ENCODE measurements at places on chromosomes 2 and 18. TPM values are rescaled to one million over a fixed set of nuclear protein-coding genes. Genes with fewer than 3 reads are reported as not detected.
A peak's percentile ranks its signal among the peaks of the same experiment; 100 is the strongest.

LRP2 gene
- total RNA-seq: 3.8 TPM

GRCh38 chr2:10331702-10332401, 29.1 kb downstream of the HPCAL1 start:
- peaks cover 9% of the 10 kb centered on the region for H3K36me3 ChIP-seq
- DNase-seq: no peak
- no peaks in the 10 kb centered on the region for H3K27me3 ChIP-seq
- H3K4me1 ChIP-seq: peaks cover 52% of the 10 kb centered on the region

- H3K4me1 ChIP-seq: peaks cover 25% of the 10 kb centered on the region
Measured at GRCh38 chr18:11950824-11951223, 30.5 kb upstream of the IMPA2 start.

CCL20 gene
- total RNA-seq: not detected

C18orf54 gene
- total RNA-seq: 7.1 TPM

- H3K27ac ChIP-seq: no peak overlapping the region
- H3K36me3 ChIP-seq: no peaks in the 10 kb centered on the region
- H3K4me3 ChIP-seq: no peak overlapping the region
- DNase-seq: no peak
- H3K4me1 ChIP-seq: no peaks in the 10 kb centered on the region
Measured at GRCh38 chr2:143489145-143489544, 359.9 kb downstream of the ARHGAP15 start.

- no peak for DNase-seq
- H3K4me3 ChIP-seq: no peak overlapping the region
- H3K27me3 ChIP-seq: no peaks in the 10 kb centered on the region
- H3K27ac ChIP-seq: no peak overlapping the region
- no peaks in the 10 kb centered on the region for H3K4me1 ChIP-seq
- H3K36me3 ChIP-seq: no peaks in the 10 kb centered on the region
Measured at GRCh38 chr2:220931491-220931890, 640.6 kb downstream of the EPHA4 start.

- no peaks in the 10 kb centered on the region for H3K27me3 ChIP-seq
- no peak for DNase-seq
- H3K4me1 ChIP-seq: no peaks in the 10 kb centered on the region
- H3K4me3 ChIP-seq: no peak overlapping the region
- H3K27ac ChIP-seq: no peak overlapping the region
- no peaks in the 10 kb centered on the region for H3K36me3 ChIP-seq
Measured at GRCh38 chr2:76268902-76269620, 558.3 kb upstream of the GCFC2 start.

DNA sequence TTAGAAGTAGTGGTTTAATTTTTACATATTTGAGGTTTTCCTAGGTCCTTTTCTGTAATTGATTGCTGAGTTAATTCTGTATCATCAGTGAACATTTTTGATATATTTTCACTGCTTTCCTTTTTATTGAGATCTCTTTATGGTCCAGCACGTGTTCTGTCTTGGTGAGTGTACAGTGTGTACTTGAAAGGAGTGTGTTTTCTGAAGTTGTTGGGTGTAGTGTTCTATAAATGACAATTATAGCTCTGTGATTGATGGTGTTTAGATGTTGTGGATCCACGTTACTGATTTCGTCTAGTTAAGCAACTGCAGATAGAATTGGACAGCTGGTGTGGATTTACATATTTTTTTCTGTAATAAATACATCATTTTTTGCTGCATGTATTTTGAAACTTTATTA, 32.7 kb downstream of the AGFG1 start:
- no peak for DNase-seq
- no peak overlapping the region for H3K4me3 ChIP-seq
- H3K4me1 ChIP-seq: peaks cover 4% of the 10 kb centered on the region

REG3A gene
- not detected for total RNA-seq

POU3F3 gene
- 27.0 TPM for total RNA-seq

GRCh38 chr2:240991378-240992263, 6.8 kb upstream of the SNED1 start:
- H3K27ac ChIP-seq: no peak overlapping the region
- peaks cover 63% of the 10 kb centered on the region for H3K4me1 ChIP-seq
- DNase-seq: no peak
- no peaks in the 10 kb centered on the region for H3K36me3 ChIP-seq

C2orf72 gene
- 23.0 TPM for total RNA-seq

UGT1A3 gene
- total RNA-seq: not detected

DNA sequence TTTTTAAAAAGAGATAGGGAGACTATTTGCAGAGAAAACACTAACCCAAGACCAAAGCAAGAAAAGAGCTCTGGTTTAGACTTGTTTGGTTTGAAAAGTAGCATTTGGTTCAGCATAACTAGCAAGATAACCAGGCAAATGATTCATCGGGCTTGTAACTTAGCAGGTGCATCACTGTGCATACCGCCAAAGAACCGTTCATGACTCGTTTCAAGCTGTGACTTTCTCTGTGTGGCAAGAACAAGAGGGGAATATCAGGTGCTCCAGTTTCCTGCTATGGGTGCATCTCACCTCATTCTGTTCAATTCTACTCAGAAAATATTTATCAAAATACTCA, 244.9 kb downstream of the ETAA1 start:
- H3K27ac ChIP-seq: no peak overlapping the region
- no peaks in the 10 kb centered on the region for H3K4me1 ChIP-seq
- no peak overlapping the region for H3K4me3 ChIP-seq

DNA sequence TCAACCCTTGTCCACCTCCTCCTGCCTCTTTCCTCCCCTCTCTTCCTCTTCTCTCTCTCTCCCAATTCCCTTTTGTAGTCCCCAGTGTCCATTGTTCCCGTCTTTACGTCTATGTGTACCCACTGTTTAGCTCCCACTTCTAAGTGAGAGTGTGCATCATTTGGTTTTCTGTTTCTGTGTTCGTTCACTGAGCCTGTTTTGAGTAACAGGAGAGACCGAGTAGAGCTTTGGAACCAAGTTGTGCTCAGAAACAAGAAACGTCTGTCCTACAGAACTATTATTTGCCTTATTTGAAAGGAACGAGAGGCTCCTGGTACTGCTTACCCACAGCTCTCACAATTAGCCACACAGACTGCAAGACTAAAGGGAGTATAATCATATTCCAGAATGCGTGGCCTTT, 50.1 kb upstream of the MAPRE2 start:
- no peak overlapping the region for H3K27ac ChIP-seq
- H3K4me1 ChIP-seq: no peaks in the 10 kb centered on the region
- DNase-seq: no peak
- H3K27me3 ChIP-seq: no peaks in the 10 kb centered on the region

- no peak for DNase-seq
- no peaks in the 10 kb centered on the region for H3K27me3 ChIP-seq
- no peak overlapping the region for H3K27ac ChIP-seq
Measured at GRCh38 chr2:68083346-68083745, 20.5 kb upstream of the C1D start.

PSMA8 gene
- 0.20 TPM for total RNA-seq

DNA sequence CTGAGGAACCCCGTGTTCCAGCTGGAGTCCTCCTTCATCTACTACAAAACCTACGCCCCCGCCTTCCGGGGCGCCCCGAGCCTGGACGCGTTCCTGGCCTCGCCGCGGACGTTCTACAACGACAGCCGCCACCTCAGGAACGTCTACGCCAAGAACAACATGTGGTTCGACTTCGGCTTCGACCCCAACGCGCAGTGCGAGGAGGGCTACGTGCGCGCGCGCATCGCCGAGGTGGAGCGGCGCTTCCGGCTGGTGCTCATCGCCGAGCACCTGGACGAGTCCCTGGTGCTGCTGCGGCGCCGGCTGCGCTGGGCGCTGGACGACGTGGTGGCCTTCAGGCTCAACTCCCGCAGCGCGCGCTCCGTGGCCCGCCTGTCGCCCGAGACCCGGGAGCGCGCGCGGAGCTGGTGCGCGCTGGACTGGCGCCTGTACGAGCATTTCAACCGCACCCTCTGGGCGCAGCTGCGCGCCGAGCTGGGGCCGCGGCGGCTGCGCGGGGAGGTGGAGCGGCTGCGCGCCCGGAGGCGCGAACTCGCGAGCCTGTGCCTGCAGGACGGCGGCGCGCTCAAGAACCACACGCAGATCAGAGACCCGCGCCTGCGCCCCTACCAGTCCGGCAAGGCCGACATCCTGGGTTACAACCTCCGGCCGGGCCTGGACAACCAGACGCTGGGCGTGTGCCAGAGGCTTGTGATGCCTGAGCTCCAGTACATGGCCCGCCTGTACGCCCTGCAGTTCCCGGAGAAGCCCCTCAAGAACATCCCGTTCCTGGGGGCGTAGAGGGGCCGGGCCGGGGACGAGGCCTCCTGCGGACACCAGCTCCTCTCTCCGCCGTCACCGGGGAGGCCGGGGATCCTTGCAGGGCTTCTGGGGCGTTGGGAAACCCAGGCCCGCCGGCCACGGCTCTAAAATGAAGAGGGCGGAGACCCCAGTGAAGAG, 5.3 kb upstream of the NEU4 start:
- peak overlapping the region; percentile 28 for H3K4me3 ChIP-seq
- H3K4me1 ChIP-seq: peaks cover 23% of the 10 kb centered on the region
- H3K27ac ChIP-seq: peak overlapping the region; percentile 10
- H3K27me3 ChIP-seq: peaks cover 12% of the 10 kb centered on the region
- no peak for DNase-seq
- H3K36me3 ChIP-seq: no peaks in the 10 kb centered on the region

DNA sequence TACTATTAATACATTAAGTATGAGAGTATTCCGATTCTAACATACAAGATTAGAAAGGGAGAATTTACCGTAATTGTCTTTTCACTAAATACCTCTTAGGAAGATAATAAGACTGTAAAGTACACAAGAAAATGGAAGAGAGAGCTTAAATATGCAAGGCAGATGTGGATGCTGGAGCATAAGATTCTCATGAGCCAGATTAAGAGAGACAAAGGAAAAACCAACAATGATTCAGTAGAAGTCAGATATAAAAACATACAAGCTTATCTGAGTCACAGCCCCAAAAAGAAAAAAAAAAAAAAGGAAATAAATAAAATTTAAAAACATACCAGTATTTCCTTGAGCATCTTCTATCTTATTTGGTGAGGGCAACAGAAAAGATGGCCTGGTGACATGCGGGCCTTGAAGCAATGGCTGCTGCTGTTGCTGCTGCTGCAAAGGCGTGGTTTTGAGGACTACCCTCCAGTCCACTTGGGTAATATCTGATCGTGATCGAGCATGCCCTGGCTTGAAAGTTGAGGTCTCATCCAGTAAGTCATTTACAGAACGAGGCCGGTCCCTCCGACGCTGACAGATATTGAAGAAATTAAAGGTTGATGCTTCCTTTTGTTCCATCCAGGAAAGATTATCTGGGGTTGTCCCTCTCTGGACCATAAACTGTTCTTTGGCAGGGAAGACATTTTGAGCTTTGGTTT, 24.5 kb downstream of the PLEKHM3 start:
- no peaks in the 10 kb centered on the region for H3K27me3 ChIP-seq
- no peak for DNase-seq
- no peaks in the 10 kb centered on the region for H3K4me1 ChIP-seq
- H3K4me3 ChIP-seq: no peak overlapping the region

DNA sequence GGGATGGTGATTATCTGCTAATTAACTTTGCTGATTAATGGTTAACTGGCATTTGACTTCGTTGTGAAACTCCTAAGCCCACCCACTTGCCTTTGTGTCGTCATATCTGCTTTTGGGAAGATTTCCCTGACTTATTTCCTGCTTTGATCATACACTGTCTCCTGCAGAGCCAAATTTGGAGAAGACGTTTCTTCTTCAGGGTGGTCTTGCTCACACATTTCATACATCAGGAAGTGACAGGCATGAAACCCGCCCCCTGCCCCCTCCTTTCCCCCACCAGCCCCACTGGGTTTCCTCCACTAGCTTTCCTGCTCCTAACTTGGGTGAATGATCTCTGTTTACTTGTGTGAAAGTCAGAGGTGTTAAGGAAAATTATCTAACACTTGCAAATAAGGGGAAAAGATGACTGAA, 300.1 kb downstream of the TSN start:
- H3K27ac ChIP-seq: no peak overlapping the region
- H3K27me3 ChIP-seq: no peaks in the 10 kb centered on the region
- no peak overlapping the region for H3K4me3 ChIP-seq
- DNase-seq: no peak
- H3K4me1 ChIP-seq: no peaks in the 10 kb centered on the region
- no peaks in the 10 kb centered on the region for H3K36me3 ChIP-seq

Data from spinal cord (tissue), 10 donors.